ENCODE measurements at places on chromosomes 7 and 10.

GRCh38 chr7:31690935-31691334, 3.9 kb downstream of the PPP1R17 start:
- no peak for DNase-seq

- DNase-seq = peak; percentile 42
These were observed 14.2 kb upstream of the SVIL start for GRCh38 chr10:29648983-29649268.

- no peak for DNase-seq
These were observed 23.6 kb downstream of the MKRN1 start for GRCh38 chr7:140455743-140456142.

- no peak for DNase-seq
These were observed 212.3 kb downstream of the FANK1 start for GRCh38 chr10:126108693-126109092.

- DNase-seq = no peak
These were observed 18.9 kb upstream of the VPS37D start for GRCh38 chr7:73648593-73649332.

- DNase-seq = peak; percentile 72
These were observed 1.0 kb downstream of the PFKP start for GRCh38 chr10:3068201-3068967.

DNA sequence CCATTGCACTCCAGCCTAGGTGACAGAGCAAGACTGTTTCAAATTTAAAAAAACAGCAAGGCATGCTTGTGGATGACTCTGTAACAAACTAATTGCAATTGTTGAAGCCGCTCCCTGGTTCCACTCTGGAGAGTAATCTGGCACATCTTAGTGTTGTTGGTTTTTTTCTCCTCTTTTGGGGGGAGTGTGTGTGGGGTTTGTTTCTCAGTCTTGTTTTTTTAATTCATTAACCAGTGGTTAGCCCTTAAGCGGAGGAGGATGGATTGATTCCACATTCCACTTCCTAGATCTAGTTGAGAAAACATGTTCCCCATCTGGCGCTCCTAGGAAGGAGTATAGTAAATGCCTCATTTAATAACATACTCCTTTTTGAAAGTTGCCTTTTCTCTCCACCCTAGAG, 8.6 kb upstream of the ZNF713 start:
- DNase-seq = no peak

DNA sequence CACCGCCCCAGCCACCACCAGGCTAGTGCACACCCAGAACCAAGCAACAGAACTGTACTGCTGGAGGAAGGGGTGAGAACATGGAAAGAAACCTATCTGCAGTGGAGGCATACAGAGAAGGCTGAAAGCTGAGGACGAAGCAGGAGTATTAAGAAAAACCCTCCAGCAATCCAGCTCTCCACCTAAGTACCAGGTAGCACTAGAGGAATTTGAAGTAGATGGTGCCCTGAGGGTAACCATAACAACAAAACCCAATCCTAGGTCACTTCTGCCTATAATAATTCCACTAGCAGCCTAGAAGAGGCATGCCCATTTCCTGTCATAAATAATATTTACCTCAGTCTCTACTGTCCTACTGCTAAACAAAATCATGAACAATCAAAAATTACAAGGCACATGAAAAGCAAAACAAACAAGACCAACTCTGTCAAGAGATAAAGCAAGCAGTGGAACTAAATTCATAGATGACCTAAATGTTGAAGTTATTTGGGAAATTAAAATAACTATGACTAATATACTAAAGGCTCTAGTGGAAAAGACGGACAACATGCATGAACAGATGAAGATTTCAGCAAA, 51.1 kb downstream of the HYCC1 start:
- DNase-seq = no peak

- DNase-seq = no peak
These were observed 130.1 kb downstream of the SND1 start for GRCh38 chr7:127782075-127782474.

- DNase-seq = peak; percentile 64
These were observed 121.7 kb downstream of the DOCK4 start for GRCh38 chr7:112084520-112084971.

DNA sequence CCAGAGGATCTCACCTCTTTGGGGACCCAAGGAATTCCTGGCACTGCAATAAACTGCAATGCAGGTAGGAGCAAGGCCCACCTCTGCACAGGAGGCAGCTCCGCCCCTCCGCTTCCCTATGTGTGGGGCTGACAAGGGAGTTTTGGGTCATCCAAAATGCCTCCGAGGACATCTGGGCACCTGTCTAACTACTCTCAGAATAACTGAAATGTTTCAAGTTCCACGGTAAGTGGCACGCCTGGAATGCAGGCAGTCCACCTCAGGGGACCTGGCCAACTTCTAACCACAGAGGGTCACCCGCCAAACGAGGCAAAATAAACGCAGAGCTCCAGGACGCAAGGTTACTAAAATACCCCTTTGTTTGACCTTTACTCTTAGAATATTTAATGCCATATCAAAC, 102.5 kb downstream of the FGFR2 start:
- no peak for DNase-seq

DNA sequence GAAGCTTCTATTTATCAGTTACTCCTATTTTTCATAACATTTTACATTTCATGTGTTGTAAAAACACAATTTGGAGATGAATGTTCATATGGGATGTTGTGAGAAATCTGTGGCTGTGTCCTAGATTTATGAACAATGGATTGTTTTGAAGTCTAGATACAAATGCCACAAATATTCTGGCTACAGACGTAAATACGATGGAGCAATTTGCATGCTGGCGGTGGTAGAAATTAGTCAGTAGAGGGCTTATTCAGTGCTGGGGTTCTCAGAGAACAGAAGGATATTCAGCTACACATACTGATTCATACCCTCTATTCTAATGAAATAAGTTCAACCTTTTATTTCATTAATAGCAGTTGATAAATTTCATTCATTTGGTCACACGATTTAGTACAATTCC, 48.8 kb downstream of the PLPP4 start:
- peak; percentile 46 for DNase-seq

DNA sequence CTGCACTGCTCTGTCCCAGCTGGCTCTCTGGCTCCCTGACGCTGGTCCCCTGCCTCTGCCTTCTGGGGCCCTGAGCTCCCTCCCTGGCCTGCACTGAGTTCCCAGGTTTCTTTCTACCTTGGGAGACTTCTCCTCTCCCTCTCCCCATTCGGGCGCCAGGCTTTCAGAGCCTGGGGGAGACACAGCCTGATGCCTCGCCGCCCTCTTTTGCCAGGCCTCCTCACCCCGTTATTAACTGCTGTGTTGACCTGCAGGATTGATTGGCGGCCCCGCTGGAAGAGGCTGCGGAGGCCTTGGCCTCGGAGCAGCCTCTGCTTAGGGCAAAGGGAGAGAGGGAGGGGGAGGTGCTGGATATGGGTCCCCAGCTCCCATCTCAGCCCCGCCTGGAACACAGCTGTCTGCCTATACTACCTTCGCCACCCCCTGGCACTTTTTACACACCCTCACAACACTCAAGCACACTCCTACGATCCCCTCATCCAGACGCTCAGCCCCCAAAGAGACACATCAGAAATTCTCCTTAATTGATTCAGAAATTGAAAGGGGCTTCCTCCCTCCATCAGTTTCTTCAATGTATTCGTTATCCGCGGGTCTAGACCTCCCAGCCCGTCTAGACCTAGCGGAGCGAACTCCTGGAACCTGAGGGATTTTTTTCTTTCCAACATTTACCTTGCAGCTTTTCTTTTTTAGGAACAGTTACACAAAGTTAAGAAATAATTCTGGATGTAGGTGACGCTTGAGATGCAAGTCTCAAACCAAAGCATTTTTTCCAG, 7.1 kb upstream of the PAX2 start:
- DNase-seq = no peak

- no peak for DNase-seq
These were observed 31.6 kb downstream of the SLIT1 start for GRCh38 chr10:97154162-97154561.

GRCh38 chr7:155358948-155359712, 61.5 kb downstream of the INSIG1 start:
- no peak for DNase-seq

DNA sequence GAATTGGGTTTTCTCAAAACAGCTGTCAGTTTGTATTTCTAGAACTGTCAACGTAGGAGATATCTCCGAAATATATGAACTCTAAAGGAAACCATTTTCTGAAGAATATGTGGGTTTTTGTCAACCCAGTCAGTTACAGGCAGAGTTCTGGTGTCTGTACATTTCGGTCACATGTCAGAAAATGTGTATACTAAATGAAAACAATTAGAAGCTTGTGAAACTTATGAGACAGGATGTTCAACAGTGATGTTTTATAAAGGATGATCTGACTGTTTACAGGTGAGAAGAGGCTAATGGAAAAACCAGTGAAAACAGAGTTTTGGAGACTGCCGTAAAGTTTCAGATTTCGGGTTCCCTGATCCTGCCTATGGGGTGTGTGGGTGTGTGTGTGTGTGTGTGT, 6.2 kb downstream of the JAZF1 start:
- no peak for DNase-seq

- no peak for DNase-seq
These were observed 29.8 kb upstream of the FIGNL1 start for GRCh38 chr7:50479743-50480517.

DNA sequence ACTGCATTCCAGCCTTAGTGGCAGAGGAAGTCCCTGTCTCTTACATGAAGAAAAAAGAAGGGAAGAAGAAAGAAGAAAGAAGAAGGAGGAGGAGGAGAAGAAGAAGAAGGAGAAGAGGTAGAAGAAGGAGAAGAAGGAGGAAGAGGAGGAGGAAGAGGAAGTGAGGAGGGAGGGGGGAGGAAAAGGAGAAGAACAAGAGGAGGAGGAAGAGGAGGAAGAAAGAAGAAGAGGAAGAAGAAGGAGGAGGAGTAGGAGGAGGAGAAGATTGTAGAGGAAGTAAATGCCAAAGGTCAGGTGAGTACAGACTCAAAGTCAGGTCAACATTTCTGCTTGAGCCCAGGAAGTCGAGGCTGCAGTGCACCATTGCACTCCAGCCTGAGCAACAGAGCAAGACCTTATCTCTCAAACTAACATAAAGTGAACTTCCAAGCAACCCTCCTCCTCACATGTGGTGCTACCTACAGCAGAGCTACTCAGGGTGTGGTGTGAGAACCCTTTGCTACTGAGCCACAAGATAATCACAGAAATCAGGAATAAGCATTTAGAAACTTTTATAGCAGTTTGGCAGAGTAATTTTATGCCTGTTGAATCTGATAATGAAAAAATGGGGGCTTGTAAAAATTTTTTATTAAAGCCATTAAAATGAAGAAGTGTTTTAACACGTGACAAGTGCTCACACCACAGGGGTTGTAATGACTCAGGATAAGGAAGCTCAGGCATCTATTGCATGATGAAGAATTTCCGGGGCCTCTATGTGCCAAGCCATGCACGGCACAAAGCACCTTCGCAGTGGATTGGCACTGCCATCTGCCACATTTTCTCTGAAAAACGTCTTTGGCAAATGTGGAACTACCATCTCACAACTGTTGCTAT, 224.9 kb upstream of the AUTS2 start:
- DNase-seq = no peak

- DNase-seq = no peak
These were observed 17.3 kb downstream of the CYP2E1 start for GRCh38 chr10:133544506-133544905.

DNA sequence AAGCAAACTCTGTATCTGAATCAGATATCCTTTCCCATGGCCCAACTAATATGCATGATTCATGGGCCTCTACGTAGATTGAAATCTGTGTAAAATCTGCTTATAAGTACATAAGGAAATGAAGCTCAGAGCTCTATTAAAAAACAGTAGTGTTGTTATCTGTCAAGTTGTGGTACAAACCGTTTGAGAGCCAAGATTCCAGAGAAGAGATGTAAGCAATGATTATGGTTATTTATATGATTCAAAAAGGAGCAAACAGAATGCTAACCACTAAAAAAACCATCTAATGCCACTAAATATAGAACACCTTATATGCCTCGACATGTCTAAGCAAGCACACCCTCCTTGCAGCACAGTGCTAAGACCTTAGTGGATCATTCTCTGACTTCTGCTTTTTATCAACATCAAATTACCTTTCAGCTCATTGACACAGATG, 26.6 kb downstream of the RPP38 start:
- DNase-seq = peak; percentile 81

- DNase-seq = peak; percentile 27
These were observed 237.8 kb downstream of the ZMYND11 start for GRCh38 chr10:373015-373414.

GRCh38 chr10:79068203-79068561, 584 bp upstream of the ZMIZ1 start:
- DNase-seq = peak; percentile 17

- peak; percentile 39 for DNase-seq
These were observed 1196.9 kb downstream of the SORCS3 start for GRCh38 chr10:105837951-105838350.

GRCh38 chr7:116577320-116577871, 52.6 kb downstream of the CAV1 start:
- DNase-seq = no peak

DNA sequence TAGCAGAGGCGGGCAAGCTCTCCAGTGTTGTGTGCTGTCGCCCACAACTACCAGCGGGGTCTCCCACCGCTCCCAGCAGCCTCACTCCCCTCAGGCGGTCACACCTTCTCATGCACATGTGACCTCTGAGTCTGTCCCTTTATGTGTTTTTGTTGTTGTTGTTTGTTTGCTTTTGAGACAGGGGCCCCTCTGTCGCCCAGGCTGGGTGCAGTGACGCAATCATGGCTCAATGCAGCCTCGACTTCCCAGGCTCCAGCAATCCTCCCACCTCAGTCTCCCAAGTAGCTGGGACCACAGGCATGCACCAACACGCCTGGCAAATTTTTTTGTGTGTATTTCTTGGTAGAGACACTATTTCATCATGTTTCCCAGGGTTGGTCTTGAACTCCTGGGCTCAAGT, 1.5 kb downstream of the CPSF4 start:
- peak; percentile 31 for DNase-seq

GRCh38 chr7:38215115-38215514, 37.1 kb downstream of the STARD3NL start:
- DNase-seq = no peak

- no peak for DNase-seq
These were observed 246.0 kb upstream of the SHH start for GRCh38 chr7:156058248-156058647.

DNA sequence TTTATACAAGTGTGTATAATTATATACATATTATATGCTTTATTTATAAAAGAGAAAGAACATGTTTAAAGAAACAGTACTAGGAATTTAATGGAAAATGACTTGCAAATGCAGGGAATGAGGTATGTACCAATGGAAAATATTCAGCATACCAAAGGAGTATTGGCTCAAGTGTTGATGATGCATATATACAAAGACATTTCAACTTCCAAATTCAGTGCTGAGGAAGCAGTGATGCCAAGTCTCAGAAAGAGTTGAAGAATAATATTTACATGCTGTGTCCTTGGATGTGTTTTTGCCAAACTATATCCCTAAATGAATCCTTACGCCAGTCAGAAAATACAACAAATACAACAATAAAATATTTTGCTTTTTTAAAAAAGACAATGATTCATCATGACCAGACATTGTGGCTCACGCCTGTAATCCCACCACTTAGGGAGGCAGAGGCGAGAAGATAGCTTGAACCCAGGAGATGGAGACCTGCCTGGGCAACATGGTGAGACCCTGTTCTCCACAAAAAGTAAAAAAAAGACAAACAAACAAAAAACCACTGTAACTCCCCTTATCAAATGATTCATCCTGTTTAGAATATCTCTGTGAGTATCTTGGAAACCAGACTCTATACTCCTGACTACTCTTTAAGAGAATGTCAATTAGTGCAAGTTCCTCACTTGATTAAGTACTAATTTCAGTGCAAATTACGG, 157.2 kb downstream of the CHRM2 start:
- DNase-seq = peak; percentile 57
